ENCODE measurements at places on chromosomes 5 and 9.

DNA sequence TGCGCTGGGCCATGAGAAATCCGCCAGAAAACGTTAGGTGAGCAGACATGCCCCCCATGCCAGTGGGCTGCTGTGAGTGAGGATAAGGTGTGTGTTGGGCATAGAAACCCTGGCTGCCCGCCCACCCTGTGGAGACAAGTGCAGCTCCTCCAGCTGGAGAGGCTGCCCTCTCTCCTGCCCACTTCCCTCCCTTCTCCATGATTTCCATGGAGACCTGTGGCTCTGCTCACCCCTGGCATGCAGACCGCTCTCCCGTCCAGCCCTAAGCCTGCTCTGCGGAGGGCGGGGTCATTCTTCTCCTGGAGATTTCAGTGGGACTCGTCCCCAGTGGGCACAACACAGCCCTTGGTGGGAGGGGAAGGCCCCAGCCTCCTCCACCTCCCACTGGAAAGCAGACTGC, 133.0 kb upstream of the FAM120A start:
- no peak for DNase-seq

DNA sequence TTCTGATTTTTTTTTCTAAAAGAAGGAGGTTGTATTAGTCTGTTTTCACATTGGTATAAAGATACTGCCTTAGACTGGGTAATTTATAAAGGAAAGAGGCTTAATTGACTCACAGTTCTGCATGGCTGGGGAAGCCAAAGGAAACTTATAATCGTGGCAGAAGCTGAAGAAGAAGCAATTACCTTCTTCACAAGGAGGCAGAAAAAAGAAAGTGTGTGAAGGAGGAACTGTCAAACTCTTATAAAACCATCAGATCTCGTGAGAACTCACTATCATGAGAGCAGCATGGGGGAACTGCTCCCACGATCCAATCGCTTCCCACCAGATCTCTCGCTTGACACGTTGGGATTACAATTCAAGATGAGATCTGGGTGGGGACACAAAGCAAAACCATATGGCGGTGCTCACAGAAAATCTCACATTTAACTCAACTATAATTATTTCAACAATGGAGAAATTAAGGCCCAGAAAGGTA, 27.1 kb downstream of the DPYSL3 start:
- no peak for DNase-seq

DNA sequence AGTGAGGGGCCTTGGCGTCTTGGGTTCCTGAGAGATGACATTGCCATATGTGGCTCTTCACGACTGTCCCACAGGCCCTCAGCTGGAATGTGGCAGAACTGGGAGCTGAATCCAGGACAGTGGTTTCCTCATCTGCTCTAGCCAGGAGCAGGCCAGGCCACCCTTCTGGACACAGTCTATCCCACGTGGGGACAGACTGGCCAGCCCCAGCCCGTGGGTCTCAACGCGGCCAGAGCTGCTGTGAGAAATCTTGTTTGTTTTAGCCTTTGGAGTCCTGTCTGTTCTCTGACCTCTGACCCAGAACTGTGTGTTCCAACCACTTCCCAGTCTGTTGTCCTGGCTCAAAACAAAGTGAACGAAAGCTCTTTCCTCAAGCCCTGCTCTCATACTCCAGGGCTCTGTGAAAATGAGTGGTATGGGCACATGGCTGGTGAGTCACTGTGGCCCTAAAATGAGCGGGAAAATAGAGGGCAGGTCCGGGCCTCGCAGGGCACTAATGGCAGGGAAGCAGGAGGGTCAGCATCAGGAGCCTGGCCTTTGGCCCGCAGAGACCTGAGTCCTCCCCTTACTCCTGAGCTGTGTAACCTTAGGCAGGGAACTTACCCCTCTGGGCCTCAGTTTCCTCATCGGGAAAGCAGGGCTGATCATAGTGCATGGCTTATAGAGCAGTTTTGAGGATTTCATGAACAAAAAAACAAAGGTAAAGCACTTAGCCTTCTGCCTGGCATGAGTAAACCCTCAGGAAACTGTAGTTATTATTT, 34.8 kb upstream of the GLRX start:
- no peak for DNase-seq

GRCh38 chr9:82153032-82153431, 164.5 kb downstream of the SPATA31D1 start:
- no peak for DNase-seq

DNA sequence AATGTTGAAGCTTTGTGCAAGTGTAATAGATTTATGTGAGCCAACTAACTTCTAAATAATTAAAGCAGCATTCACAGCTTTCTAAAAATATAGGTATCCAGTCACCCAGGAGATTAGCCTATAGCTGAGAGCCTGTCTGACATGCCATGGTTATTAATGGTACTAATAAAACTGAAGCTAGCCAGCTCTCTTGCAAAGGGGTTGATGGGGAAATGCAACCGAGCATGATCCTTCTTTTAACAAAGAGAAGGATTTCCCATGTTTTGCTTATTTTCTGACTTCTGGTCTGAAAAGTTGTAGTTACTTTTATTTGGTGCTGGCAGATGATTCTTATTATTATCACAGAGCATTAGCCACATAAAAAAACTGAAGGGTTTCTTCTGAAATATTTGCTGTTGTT, 488.7 kb upstream of the CYLC2 start:
- DNase-seq = no peak

DNA sequence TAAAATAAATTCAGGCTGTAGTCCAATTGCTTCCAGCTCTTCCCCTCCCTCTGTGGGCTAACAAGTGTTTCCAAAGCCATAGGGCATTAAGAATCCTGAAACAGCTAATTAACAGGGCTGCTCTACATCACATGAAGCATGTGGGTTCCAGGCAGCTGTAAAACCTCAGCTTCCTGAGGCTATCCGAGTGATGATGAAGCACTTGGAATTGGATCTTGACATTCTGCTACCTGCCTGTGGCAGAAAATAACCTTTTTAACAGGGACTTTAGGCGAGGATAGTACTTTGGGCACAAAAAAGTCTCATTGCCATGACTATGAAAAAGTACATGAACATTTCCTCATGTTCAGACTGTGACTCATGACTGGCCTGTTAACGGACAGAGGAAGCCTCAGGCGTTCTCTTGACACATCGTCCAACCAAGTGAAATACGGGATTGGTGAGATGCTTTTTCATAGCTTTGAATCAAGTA, 107.2 kb downstream of the PDE4D start:
- DNase-seq = no peak
